ENCODE measurements at places on chromosomes 6 and 20.

- DNase-seq: no peak
Observed at GRCh38 chr6:33820243-33820642, 16.4 kb upstream of the MLN start.

DNA sequence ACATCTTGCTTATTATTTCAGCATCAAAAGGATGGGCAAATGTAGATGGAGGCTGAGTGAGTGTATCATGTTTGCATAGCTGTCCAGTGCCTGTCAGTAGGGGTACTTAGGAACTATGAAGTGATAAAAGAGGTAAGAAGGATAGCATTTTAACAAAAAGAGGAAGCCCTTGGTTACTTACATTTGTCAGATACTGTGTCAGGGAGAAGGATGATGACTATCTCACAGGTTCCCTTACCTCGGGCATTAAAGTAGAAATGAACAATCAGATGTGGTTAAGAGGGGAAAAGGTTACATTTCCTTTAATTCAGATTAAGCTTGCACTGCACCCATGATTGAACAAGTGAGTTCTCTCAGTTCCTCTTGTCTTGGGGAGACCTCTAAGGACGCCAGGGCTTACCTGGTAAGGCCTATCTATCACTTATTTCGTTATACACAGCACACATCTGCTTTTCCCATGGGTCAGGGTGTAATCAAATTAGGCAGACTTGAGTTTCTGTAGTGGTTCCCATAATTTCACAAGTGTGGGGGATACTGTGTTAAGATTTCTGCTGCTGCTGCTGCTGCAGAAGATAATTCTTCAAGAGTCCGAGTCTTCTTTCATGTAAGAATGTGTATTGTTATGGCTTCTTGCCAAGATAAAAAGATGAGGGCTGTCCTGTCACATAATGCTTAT is 4.5 kb downstream of the FOXO3 start:
- peak; percentile 18 for DNase-seq

GRCh38 chr6:137824896-137825295 is 42.2 kb upstream of the TNFAIP3 start:
- no peak for DNase-seq

DNA sequence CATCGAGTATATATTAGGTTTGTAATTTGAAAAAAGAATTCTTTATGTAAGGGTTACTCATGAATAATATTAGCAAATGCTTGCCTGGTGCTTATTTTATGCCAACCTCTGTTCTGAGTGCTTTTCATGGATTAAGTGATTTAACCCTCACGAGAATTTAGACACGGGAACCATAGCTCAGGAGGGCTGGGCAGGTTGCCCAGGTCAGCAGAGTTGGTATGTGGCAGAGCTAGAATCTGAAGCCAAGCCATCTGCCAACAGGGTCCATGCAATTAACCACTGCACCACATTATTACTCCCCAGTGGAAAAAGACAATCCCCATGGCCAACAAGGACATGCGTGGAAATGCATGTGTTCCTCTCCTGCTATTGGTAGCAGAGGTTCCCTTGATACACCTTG is 345.6 kb downstream of the CDC5L start:
- DNase-seq: no peak
